ENCODE measurements at places on chromosomes 6 and 20. TPM values are rescaled to one million over a fixed set of nuclear protein-coding genes. Genes with fewer than 3 reads are reported as not detected.

The CLPSL2 gene
- not detected for total RNA-seq

The MATN4 gene
- 3.5 TPM for total RNA-seq

The PRND gene
- total RNA-seq, result not detected

The ERVFRD-1 gene
- not detected for total RNA-seq

The CST2 gene
- total RNA-seq, result not detected

The NRN1 gene
- 3.3 TPM for total RNA-seq

The NKX2-2 gene
- not detected for total RNA-seq

The NFYA gene
- 32.4 TPM for total RNA-seq

The TRIM40 gene
- not detected for total RNA-seq

The ZBTB46 gene
- 8.2 TPM for total RNA-seq

The HLA-DQB1 gene
- total RNA-seq, result 2.5 TPM

The PRRT1 gene
- total RNA-seq, result 1.2 TPM

The MYB gene
- 89.6 TPM for total RNA-seq

The ZC2HC1B gene
- total RNA-seq, result not detected

The GCNT2 gene
- total RNA-seq, result 1.8 TPM

The AHI1 gene
- 48.7 TPM for total RNA-seq

The SAPCD1 gene
- total RNA-seq, result 18.0 TPM

The LGSN gene
- total RNA-seq, result not detected

The TRIM10 gene
- total RNA-seq, result 0.39 TPM

The RTEL1 gene
- total RNA-seq, result 34.6 TPM

The BPI gene
- not detected for total RNA-seq
